ENCODE measurements at places on chromosomes 12 and 14.

- DNase-seq: no peak
Measured at GRCh38 chr12:3084742-3085141, 7.6 kb downstream of the TSPAN9 start.

DNA sequence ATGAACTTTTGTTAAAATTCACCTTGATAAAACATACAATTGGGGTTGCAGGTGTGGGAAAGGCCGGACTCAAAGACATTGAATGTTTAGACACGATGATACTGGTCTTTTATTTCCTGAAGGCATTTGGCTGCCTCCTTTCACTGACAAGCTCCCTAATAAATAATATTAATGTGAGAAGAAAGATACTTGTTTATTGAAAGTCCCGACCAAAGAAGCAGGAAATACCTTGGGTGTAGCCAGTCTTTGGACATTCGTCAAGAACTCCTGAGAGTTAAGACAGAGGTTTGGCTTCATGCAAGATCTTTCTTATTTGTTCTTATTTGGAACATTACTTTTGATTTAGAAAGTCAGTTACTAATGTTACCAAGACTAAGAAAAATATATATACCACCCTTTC is 1133.8 kb upstream of the SEL1L start:
- no peak for DNase-seq

GRCh38 chr12:66598079-66598478 is 80.8 kb downstream of the GRIP1 start:
- DNase-seq: no peak

DNA sequence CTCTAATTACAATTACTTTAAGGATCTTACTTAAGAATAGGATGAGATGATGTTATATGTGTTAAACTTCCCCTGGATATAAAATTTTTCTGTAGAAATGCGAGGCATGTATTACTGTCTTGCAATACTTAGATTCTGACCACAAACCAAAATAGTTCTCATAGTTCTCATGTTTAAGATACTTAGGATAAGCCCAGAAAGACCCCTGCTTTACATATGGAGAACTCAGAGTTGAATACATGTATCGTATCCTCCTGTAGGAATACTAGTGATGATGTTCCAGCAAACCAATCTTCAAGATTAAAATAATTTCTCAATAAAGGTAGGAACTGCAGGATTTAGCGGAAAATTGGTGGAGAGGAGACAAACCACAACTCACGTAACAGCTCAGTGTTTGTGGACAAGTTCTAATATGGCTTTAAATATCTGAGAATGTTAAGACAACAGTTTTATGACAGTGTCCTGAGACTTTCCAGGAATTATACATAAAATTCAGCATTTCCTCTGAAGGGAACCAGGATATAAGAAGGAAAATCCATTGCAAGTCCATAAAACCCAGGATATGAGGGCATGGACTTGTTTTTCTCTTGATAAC is 114.7 kb upstream of the CRY1 start:
- no peak for DNase-seq

- peak; percentile 40 for DNase-seq
Measured at GRCh38 chr14:35355981-35356841, 48.3 kb downstream of the NFKBIA start.

DNA sequence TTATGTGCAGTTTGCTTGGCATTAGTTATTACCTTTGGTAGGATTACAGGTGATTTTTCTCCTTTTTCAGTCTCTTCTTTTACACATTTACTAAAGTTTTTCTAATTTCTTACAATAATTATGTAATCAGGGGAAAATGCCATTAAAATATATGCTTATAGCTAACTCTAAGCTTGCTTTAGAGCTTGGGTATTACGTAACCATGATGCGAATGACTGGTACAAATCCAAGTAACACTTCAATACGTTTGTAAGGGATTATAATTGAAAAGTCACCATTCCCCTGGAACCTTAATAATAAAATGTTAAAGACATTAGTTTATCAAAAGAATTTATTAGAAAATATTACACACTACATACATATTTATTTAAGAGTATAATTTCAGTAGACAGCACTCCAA is 71.6 kb downstream of the SCAF11 start:
- DNase-seq: no peak

DNA sequence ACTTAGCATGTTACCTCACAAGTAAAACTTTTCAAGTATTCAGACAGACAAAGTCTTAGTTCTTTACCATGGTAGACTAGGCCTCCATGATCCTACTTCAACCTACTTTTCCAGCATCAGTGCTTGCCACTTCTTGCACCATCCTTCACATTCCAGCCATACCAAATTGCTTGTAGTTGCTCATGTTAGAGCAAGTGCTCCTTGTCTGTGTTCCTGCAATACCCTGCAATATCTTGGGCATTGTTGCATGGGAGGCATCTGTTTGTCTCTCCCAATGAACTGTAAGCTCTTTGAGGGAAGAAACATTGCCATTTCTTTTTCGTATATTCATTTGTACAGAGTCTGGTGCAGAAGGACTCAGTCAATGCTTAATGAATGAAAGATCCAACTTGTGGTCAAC is 78.0 kb downstream of the SRGAP1 start:
- peak; percentile 66 for DNase-seq

DNA sequence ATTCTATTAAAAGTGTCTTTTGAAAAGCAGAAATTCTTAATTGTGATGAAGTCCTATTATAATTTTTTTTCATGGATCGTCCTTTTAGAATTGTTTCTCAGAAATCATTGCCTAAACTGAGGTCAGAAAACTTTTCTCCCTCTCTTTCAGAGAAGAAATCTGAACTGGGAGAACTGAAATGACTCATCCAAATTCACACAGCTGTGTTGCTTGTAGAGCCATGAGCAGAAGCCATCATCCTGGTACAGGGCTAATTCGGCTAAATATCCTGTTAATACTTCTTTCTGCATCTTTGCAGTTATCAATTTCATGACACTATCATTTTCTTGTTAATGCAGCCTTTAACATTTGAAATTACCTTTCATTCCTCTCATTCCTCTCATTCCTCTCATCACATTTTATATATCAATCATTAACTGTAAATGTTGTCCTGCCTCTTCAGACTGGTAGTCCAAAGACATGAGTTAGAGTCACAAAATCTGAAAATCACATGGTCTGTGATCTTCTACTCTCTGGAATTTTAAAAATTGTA is 15.5 kb downstream of the SLC15A5 start:
- no peak for DNase-seq

All from HCT116 (cell line).